ENCODE measurements at places on chromosomes 5 and 9.

DNA sequence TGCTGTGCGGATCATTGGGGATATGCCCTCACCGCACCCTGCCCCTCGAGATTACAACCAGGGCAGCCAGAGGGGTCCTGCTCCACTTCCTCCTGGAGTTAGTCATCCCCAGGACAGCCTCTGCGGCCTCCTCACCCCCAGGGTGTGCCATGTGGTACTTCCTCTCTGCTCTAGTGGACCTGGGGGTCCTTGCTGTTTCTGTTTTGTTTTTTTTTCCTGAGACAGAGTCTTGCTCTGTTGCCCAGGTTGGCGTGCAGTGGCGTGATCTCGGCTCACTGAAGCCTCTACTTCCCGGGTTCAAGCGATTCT, 5.2 kb upstream of the FCN1 start:
- DNase-seq: peak; percentile 62

- DNase-seq: no peak
Measured at GRCh38 chr9:86230858-86231257, 28.6 kb downstream of the C9orf153 start.

- DNase-seq: no peak
Measured at GRCh38 chr5:77863181-77863580, 87.0 kb upstream of the TBCA start.

GRCh38 chr5:64299805-64300204, 134.2 kb downstream of the RNF180 start:
- DNase-seq: no peak

- DNase-seq: no peak
Measured at GRCh38 chr5:29379619-29380018, 1813.9 kb upstream of the CDH6 start.

DNA sequence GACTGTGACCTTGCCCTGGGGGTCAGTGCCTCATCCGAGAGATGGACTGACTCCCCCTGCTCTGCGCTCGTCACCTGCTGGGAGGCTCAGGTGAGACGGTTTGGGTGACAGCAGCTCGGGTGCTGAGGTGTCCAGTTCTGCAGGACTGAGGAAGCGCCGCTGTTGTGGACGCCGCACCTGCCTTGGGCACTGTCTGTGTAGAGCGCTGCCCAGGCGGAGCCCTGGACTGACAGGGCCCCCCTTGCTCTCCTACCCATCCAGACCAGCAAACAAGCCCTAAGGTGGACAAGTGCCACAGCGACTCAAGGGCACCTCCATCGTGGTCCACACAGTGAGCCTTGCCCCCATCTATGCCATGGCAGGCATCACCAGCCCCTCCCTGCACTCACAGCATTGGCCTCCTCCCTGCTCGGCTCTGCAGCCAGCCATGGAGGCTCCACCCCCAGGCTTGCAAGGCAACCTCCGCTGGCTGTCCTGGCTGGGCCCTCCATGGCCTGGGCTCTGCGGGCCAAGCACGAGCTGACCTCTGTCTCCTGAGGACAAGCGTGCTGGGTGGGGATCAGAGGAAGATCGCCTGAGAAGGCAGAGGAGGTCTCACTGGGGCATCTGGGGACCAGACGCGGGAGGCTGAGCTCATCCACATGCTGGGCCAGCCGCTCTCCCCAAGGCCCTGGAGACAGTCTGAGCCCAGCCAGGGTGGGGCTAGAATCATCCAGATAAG, 87.1 kb upstream of the COL5A1 start:
- DNase-seq: no peak

DNA sequence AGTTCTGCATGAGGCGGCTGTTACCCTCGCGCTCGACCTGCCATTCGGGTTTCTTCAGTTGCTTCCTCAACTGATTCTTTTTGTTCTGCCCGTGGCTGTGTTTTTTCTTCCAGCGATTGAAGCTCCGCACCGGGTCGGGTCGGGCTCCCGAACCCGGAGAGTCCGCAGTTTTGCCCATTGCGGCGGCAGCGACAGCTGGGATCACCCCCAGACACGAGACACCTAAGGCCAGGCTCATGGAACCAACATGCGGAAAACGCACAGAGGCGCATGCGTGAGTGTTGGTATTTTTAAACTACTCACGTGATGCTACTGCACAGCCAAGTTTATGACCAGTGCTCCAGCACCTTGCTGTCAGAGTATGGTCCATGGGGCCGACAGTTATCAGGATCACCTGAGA, 100.0 kb downstream of the SPATA31D1 start:
- no peak for DNase-seq

GRCh38 chr9:76311537-76311936, 82.7 kb downstream of the RFK start:
- DNase-seq: no peak

- no peak for DNase-seq
Measured at GRCh38 chr5:60604771-60605170, 95.2 kb downstream of the DEPDC1B start.

- DNase-seq: no peak
Measured at GRCh38 chr5:132895719-132896305, 22.3 kb downstream of the LEAP2 start.

DNA sequence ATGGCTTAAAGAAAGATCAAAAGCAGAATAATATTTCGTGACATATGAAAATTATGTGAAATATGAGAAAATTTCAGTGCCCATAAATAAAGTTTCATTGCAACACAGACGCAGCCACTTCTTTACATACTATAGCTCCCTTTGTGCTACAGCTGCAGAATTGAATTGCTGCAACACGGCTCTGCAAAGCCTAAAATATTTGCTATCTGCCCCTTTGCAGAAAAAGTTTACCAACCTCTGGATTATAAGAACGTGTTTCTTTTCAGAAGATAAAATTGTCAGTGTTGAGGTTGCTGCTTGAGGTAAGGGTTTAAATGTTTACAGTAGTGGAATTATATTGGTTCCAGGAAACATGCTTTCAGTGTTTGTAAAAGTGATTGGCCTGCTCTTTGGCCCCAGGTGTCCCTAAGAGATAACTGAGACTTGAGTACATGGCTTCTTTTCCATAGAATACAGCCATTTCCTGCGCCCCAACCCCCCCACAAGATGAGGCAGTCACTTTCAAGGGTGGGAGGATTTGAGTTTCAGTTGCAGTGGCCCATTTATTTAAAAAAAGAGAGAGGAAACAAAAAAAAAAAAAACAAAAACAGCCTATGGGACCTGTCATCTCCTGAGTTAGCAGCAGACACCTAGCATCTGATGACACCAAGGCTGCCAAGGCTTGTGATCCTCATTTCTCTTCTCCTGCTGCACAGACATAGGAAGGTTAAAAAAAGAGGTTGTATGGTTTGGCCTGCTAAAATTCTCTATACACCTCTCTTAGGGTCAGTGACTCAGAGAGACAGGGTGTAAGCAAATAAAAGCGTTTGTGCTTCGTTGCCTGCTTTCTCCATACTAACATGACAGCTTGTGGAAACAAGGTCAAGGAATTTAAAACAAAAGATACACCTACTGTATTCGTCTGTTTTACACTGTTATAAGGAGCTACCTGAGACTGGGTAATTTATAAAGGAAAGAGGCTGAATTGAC, 28.0 kb upstream of the HTR4 start:
- DNase-seq: no peak

GRCh38 chr9:2424619-2425033, 197.0 kb upstream of the VLDLR start:
- no peak for DNase-seq

DNA sequence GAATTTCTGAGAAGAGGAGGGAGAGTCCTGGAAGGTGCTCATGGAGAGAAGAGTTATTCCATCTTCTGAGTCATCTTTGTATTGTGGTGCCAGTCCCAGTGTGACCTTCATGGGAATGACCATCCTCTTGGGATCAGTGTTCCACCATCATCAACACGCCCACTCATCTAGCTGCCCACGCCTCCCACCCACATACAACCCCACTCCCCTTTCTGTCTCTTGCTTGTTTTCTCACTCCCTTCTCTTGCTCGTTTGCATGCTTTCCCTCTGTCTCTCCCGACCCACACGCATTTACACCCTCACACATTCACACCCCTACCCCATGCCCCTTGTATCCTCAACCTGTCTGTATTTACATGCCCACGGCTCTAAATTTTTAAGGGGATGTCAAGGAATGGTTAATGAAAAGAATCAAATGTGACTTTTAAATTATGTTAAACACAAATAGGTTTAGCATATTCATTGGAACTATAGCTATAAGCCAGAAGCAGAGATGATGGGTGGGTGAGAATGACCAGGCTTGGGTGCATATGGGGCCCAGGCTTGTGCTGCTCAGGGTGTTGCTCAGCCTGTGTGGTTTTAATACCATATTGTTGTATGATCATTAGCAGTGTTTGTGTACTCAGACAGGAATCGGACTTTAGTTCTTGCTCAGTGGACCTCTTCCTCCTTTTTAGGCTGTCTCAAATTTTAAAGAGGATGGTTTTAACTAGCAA, 160.4 kb downstream of the ARHGAP26 start:
- DNase-seq: no peak

DNA sequence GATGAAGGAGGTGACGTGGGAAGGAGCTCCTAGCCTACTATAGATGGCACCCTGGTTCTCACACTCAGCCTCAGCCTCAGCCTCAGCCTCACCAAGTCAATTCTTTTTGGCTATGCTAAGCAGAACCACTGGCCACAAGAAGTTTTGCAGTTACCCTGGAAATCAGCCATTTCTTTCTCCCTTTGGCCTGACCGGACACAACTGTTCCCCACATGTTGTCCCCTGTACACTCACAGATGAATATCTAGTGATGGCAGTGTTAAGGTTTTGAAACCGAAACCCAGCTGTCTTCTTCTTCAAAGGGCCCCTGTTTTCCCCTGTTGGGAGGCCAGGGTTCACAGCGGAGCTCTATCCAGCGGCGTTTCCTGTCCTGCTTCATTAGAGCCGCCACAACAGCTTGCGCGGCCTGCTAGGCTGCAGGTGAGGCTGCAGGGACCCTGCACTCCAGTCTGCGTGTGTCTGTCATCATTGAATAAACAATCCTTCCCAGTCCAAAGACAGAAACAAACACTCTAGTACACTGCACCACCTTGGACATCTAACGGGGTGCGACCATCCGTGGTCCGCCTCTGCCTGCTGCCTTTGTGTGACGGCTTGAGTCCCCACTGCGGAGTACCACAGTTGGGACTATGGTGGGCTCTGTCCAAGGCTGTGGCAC, 250.5 kb downstream of the DENND1A start:
- no peak for DNase-seq

GRCh38 chr9:36141761-36142160, 5.2 kb downstream of the GLIPR2 start:
- DNase-seq: no peak

GRCh38 chr9:125183054-125183453, 6.5 kb downstream of the PPP6C start:
- DNase-seq: no peak

GRCh38 chr5:73117088-73117740, 3.2 kb upstream of the TMEM171 start:
- DNase-seq: no peak

All from HL-60 (cell line).